ENCODE measurements at places on chromosomes 3 and 15.

DNA sequence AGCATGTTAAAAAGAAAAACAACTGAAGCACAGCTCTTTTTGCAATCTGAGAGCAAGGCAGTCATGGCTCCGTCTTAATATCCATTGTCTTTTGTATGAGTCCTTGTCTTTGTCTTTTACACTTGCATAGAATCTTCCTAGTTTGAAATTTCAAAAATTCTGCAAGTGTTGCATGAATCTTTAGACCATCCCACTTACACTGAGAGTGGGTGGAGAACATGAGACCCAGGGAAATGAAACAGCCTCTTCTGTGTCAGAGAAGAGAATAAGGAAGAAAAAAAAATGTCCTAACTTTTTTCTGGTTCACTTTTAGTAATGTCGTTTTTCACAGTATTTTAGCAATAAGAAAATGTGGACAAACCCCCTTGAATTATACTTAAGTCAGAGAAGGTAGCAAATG is 12.1 kb upstream of the DCLK3 start:
- H3K4me1 ChIP-seq = peaks cover 4% of the 10 kb centered on the region
- H3K27ac ChIP-seq = no peak overlapping the region
- no peaks in the 10 kb centered on the region for H3K27me3 ChIP-seq

DNA sequence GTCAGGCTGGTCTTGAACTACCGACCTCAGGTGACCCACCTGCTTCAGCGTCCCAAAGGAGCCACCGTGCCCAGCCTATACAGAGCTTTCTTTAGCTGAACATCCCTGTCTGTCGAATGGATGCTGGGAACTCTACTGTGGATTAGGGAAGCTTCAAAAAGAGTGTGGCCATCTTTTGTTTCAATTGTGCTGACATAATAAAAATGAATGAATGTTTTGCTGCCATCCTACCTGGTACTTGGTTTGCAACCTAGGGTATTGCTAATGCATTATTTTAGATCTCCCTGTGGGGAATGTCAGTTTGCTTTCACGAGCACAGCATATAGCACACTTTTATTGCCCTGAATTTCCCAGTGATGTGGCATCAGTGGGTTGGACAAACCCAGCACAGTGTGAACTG is 32.3 kb downstream of the CMTM6 start:
- no peaks in the 10 kb centered on the region for H3K4me1 ChIP-seq
- no peaks in the 10 kb centered on the region for H3K27me3 ChIP-seq
- no peak overlapping the region for H3K27ac ChIP-seq
- no peak overlapping the region for H3K4me3 ChIP-seq
- no peak for DNase-seq
- H3K36me3 ChIP-seq = no peaks in the 10 kb centered on the region

DNA sequence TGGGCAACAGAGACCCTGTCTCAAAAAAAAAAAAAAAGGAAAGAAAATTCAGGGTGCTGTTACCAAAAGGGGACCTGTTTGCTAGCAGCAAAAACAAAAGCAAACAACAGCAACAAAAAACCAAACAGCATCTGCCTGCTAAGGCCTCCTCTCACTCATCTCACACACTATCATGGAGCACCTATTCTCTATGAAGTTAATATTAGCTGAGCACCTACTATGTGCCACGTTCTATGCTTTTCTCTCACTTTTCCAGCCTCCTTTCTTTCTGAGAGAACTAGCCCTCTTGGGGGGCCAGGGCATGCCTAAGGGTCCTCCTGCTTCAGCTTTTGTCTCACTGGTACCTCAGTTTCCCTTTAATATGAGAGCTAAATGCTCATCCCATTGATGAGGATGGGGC is 468 bp upstream of the GPR62 start:
- H3K4me1 ChIP-seq = peaks cover 8% of the 10 kb centered on the region
- H3K27ac ChIP-seq = no peak overlapping the region
- no peaks in the 10 kb centered on the region for H3K27me3 ChIP-seq
- no peak overlapping the region for H3K4me3 ChIP-seq
- DNase-seq = no peak

- H3K4me3 ChIP-seq = no peak overlapping the region
- no peaks in the 10 kb centered on the region for H3K36me3 ChIP-seq
- H3K4me1 ChIP-seq = no peaks in the 10 kb centered on the region
- H3K27ac ChIP-seq = no peak overlapping the region
- H3K27me3 ChIP-seq = no peaks in the 10 kb centered on the region
- no peak for DNase-seq
Observed at GRCh38 chr3:34212175-34212574, 413.7 kb downstream of the PDCD6IP start.

All from SJCRH30 (cell line).